ENCODE measurements at places on chromosomes 5 and 9. TPM values are rescaled to one million over a fixed set of nuclear protein-coding genes. Genes with fewer than 3 reads are reported as not detected.

C7 gene
- total RNA-seq, result not detected

FABP6 gene
- total RNA-seq, result not detected

CAMK2A gene
- total RNA-seq, result not detected

IFNK gene
- not detected for total RNA-seq

ANKDD1B gene
- 0.48 TPM for total RNA-seq

PCDHGB6 gene
- total RNA-seq, result 0.34 TPM

IL33 gene
- not detected for total RNA-seq

PCDHGA4 gene
- total RNA-seq, result 0.57 TPM
